Panc1 (cell line): ENCODE measurements at places on chromosomes 5 and 9.

DNA sequence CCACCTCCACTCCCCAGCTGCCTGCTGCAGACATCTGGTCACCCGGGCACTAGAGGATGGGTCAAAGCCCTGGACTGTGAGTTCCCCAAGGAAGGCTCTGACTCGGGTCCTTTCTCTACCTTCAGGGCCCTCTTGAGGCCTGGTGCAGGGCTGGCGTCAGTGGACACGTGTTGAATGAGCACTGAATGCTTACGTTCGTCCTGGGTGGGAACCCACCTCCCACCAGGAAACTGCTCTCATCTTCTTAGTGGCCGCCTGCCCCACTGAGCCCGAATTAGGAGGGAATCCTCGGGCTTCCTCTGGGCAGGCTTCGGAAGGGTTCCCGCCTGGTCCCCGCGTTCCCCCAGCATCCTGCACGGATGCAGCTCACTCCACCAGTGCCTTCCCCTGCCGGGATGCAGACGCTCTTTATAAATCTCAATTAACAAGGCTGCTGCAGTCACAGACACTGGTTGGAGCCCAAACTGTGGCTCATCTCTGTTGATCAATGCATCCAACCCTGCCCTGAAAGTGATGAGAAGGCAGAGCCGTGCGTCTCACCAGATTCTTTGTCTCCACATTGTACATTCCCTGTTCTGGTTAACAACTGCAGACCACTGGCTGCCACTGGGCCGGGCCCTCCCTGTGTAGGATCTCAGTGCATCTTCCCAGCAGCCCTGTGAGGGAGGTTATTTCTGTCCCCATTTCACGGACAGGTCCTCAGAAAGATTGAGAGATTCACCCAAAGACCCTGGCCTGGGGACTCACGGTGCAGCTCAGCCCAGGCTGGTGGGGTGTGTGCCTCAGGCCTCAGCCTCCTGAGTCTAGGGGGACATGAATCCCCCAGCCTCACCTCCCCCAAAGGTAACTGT, 168.8 kb downstream of the GAPVD1 start:
- no peak for DNase-seq

- no peak for DNase-seq
Observed at GRCh38 chr5:6359555-6360322, 18.6 kb downstream of the MED10 start.

DNA sequence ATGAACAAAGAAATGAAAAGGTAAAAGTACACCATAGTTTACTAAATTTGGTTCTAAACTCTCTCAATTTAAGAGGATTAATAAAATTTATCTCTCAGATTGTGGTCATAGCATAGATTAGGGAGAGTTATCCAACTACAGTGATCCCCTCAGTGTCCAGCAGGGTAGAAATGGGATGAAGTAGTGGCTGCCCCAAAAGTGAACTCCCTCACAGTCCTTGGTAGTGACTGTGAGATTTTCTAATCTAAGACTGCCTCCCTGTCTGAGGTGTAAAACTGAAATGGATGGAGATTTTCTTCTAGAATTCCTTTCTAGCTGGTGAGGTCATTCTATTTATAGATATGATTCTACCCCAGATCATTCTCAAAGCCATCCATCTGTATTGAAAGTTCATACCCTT, 455.5 kb downstream of the ACTL7B start:
- DNase-seq = no peak

GRCh38 chr5:126829098-126829497, 52.2 kb downstream of the LMNB1 start:
- no peak for DNase-seq

- DNase-seq = no peak
Observed at GRCh38 chr9:111481885-111482636, 2.1 kb downstream of the ECPAS start.

DNA sequence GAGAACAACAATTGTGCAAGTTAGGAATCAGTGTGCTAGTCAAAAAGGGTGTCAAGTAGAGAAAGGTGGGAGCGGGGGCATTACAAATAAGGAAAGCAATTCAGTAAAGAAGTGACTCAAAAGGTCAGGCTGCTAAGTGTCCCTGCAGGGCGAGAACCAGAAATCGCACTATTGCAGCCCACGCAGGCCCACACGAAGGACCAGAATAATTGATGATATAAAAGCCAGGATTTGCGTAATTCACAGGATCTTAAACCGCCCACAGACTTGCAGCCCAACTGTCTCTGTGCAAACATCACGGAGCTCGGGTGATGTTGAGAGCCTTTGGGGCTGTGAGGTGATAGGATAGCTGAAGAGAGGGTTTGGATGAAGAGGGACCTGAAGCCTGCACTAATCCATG, 349.0 kb downstream of the BRINP1 start:
- no peak for DNase-seq

- no peak for DNase-seq
Observed at GRCh38 chr9:108168236-108168850, 678.8 kb upstream of the KLF4 start.
